ENCODE measurements at places on chromosomes 1 and 21.

GRCh38 chr1:1429671-1430073, 5.8 kb upstream of the VWA1 start:
- no peak for DNase-seq

DNA sequence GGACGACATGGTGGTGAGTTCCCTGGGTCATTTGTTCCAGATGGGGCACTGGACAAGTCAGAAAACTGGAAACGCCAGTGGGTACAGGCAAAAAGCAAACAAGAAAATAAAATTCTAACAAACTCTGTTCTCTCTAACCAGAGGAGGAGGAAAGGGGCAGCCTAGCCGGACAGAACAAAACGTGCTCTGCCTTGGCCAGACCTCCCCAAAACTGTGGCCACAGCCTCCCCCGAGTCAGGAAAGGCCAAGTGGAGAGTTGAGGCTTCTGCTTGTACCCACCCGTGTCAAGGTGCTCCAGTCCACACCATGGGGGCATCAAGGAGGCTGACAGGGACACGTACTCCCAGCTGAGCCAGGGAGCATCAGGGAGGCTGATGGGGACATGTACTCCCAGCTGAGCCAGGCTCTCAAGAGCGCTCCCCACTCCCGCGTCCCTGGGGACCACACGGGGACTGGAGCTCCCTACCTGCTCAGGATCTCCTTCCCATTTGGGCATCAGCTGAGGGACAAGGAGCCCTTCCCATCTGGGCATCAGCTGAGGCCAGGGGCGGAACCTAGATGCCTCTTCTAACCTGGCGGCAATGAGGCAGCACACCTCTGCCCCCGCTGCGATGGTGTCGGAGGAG, 154.8 kb upstream of the COL6A1 start:
- no peak for DNase-seq

GRCh38 chr1:32636914-32637645, 13.3 kb downstream of the ZBTB8OS start:
- DNase-seq, result no peak

DNA sequence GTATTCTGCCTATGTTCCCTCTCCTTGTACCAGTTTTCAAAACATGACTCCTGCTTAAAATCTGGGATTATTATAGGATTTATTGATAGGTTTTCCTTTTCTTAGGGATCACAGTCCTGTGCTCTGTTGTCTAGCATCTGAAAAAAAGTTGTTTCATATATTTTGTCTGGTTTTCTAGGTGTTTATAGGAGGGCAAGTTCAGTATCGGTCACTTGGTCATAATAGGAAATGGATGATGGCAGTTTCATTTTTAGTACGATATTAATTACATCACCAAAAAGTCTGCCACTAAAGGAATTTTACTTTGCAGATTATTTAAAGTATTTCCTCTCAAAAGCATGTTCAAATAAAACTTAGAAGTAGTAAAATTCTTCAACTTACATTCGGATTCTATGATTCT, 94.4 kb downstream of the RASAL2 start:
- DNase-seq, result no peak

DNA sequence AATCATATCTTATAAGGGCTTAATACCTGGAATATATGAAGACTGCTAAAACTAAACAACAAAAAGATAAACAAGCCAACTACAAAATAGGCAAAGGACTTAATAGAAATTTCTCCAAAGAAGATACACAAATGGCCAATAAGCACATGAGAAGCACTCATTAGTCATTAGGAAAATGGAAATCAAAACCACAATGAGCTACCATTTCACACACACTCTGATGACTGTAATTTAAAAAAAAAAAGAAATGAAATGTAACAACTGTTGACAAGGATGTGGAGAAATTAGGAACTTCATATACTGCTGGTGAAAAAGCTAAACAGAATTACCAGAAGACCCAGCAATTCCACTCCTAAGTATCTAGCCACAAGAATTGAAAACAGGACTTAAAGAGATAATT, 374.2 kb upstream of the ZP4 start:
- no peak for DNase-seq

DNA sequence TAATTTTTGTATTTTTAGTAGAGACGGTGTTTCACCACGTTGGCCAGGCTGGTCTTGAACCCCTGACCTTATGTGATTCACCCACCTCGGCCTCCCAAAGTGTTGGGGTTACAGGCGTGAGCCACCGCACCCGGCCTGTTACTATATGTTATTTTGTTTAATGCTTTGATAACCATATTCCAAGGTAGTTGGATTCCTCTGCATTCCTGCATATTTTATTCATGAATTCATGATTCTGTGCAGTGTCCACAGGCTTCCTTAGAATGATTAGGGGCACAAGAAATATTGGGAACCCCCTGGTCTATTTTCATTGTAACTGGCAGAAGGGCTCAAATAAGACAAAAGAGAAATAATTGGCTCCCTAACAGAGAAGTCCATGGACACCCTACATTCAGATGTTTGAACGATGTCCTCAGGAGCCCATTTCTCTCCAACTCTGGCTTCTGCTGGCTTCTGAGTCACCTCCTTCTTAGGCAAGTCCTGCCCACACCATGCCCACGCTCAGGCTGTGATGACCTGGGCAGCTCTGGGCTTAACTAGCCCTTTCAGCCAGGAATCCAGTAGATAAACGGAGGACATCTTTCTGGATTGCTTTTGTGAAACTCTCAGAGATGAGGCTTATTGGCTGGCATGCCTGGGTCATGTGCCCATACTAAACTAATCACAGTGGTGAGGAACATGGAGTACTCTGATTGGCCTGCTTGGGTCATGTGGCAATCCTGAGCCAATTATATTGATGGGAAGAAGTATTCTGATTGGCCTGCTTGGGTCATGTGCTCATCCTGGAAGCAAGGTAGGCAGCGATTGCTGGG, 32.6 kb downstream of the TNFRSF8 start:
- DNase-seq, result peak; percentile 44

- no peak for DNase-seq
Measured at GRCh38 chr1:109816175-109816811, 52.6 kb upstream of the EPS8L3 start.

DNA sequence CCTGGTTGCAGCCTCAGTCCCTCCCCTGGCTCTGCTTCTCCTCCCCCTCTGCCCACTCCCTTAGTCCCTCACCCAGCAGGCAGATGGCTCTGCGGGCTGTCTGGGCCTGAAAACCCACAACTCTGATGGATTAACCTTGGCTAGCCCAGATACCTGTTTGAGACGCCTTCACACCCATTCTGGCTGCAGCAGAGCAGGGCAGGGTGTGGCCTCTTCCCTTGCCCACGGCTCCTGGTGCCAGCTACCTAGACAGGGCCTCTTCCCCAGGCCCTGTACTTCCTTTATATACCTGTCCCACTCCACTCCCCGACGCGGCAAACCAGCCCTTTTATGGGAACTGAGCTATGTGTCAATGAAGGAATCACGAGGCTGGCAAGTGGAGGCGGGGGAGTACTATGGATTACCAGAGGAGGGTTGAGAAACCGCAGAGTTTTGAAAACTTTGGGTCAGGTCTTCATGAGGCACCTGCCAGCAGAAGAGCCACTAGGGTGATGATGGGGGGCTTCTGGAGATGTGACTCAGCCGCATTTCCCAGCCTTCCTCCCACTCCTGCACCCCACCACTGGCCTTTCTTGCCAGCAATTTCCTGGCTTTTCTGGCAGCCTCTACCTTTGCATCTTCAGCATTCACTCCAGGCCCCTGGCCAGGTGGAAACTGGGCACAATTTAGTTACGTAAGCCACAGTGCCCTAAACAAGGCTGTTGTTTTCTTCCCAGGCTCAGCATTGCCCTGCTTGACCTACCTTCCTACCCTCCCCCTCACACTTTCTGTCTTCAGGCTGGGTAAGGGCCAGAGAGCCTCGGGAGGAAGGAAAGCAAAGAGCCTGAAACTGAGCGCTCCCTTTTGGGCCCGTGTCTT, at the start of gene CHI3L1:
Gene CHI3L1 (minus strand): TSS at position 259 of the 858 bp plus-strand sequence. CDS start 81 bp downstream, at position 178.
- DNase-seq, result no peak

GRCh38 chr1:29120947-29121485, 2.7 kb downstream of the TMEM200B start:
- DNase-seq, result peak; percentile 78

DNA sequence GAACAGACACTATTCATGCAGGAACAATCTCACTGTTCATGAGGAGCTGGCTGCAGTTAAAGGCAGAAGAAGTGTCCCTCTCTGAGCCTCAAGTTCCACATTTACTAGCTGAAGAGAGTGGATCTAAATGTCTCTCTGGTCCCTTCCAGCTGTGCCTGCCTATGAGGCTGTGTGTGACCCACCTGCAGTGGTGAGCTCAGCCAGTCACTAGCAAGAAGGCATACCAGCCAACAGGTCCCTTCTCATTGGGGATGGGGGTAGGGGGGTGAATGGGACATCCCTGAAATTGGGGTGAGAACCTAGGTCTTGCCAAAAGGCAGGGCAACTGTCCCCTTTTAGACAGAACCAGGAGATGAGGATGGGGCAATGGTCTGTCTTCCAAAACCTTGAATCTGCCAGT, 13.6 kb downstream of the RD3 start:
- no peak for DNase-seq

- peak; percentile 15 for DNase-seq
Measured at GRCh38 chr1:243938208-243938607, 88.2 kb upstream of the AKT3 start.

DNA sequence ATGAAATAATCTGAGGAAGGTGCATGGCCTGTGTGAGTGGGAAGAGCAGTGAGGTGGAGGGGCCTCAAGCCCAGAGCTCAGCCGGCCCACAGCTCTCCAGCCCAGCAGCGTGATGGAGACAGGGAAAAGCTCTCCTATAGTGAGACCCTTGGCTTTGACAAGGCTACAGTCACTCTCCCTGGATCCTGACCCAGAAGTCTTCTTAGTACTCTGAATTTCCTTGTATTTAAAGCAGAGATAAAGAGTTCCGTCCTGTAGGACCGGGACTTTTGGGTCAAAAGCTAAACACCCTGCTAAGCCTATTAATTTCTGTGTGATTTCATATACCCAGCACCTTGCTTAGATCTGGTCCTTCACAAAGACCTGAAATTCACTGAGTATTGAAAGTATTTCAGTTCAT, 48.2 kb upstream of the F3 start:
- DNase-seq, result no peak

DNA sequence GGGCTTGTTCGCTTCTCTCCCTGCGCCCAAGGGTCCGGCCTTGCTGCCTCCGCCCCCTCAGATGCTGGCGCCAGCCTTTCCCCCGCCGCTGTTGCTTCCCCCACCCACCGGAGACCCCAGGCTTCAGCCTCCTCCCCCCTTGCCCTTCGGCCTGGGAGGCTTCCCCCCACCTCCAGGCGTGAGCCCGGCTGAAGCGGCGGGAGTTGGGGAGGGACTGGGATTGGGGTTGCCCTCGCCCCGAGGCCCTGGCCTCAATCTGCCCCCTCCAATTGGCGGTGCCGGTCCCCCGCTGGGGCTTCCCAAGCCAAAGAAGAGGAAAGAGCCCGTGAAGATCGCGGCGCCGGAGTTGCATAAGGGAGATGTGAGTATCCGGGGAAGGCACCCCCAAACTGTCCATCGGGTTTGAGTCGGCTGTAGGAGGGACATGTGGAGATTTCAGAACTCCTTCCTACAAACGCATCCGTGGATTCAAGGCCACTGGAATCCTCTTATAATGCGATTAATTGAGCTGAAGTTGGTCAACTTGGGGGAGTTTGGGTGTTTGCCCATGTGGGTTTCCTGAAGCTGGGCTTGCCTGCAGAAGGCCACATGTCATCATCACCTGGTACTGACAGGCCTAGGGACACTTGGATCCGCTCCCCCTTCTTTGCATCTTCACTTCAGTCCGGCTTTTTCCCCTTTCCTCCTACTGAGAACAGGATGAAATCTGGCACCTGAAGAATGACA, 707 bp downstream of the PRCC start:
- DNase-seq, result peak; percentile 38

GRCh38 chr1:181430015-181430885, 53.1 kb upstream of the CACNA1E start:
- no peak for DNase-seq

- DNase-seq, result no peak
Measured at GRCh38 chr1:24898909-24899439, 31.1 kb downstream of the RUNX3 start.

- DNase-seq, result peak; percentile 58
Measured at GRCh38 chr1:1540090-1540817, at the start of gene TMEM240. TSS of gene TMEM240 (minus strand) at chr1:1540624. CDS start at chr1:1540346, 278 bp downstream.

- no peak for DNase-seq
Measured at GRCh38 chr1:200029035-200029821, 1.7 kb downstream of the NR5A2 start.

- no peak for DNase-seq
Measured at GRCh38 chr1:166903232-166903631, 27.2 kb upstream of the TADA1 start.

GRCh38 chr1:17678011-17678410, 77.1 kb upstream of the ACTL8 start:
- no peak for DNase-seq

- no peak for DNase-seq
Measured at GRCh38 chr1:56135069-56135863, 444.1 kb downstream of the PLPP3 start.

DNA sequence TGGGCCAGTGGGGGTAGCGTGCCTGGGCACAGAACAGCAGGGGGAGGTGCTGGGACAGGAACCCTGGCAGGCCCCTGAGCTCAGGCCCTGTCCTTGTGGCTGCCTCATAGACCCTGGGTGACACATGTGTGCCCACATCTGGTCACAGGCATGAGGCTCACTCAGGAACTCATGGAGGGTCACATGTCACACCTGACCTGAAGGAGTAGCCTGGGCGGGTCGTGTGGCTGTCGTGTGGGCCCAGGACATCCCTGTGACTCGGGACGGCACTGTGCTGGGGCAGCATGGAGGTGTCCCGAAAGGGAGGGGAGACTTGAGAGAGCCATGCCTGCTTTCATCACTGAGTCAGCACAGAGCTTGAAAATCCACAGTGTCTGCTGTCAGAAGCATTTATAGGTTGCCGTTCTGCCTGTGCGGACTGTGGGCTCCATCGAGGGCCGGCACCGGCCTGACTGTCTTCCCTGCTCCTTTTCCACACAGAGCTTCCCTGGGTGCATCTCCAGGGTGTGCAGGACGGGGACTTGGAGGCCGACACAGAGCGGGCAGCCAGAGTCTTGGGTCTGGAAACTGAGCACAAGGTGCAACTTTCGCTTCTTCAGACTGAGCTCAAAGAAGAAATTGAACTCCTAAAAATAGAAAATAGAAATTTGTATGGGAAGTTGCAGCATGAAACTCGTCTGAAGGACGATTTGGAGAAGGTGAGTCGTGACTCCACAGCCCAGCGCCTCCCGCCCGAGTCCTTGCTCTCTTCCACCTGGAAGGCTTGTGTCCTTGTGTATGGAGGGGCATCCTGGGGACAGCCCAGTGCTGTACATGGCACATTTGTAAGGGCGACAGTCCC, 32.8 kb downstream of the PCNT start:
- DNase-seq, result no peak

GRCh38 chr1:89566761-89567174, 42.1 kb downstream of the LRRC8B start:
- no peak for DNase-seq

GRCh38 chr1:209319549-209319948, 264.0 kb upstream of the CAMK1G start:
- DNase-seq, result no peak

DNA sequence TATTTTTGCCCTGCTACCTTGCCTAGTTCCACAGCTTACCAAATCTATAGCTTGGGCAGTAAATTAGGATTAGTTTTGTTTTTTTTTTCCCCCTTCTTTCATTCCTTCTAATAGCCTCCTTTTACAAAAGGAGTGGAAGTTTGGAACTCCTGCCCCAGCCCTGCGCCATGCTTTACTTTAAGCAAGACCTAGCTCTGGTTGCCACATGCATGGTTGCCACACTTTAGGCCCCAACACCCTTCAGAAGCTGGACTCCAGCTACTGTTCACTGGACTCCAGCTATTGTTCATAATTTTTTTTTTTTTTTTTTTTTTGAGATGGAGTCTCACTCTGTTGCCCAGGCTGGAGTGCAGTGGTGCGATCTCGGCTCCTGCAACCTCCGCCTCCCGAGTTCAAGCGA, 115.8 kb downstream of the NR5A2 start:
- DNase-seq, result no peak

Data from activated CD4-positive, alpha-beta T cell treated with anti-CD3 and anti-CD28 coated beads, Interleukin-2, Interleukin-6, amounts not matched to agents 100 ng/mL and 50 ng/mL, durations not matched to agents 16 hours and 8 hours (primary cell).